Left kidney (tissue), 8 donors: ENCODE measurements at places on chromosomes 12 and 14.

GRCh38 chr14:104859900-104860299, 5.2 kb upstream of the CEP170B start:
- no peak for DNase-seq

GRCh38 chr12:52055731-52056711, 4.8 kb downstream of the NR4A1 start:
- DNase-seq, result no peak

- DNase-seq, result no peak
Measured at GRCh38 chr12:59632408-59632807, 36.6 kb downstream of the SLC16A7 start.

DNA sequence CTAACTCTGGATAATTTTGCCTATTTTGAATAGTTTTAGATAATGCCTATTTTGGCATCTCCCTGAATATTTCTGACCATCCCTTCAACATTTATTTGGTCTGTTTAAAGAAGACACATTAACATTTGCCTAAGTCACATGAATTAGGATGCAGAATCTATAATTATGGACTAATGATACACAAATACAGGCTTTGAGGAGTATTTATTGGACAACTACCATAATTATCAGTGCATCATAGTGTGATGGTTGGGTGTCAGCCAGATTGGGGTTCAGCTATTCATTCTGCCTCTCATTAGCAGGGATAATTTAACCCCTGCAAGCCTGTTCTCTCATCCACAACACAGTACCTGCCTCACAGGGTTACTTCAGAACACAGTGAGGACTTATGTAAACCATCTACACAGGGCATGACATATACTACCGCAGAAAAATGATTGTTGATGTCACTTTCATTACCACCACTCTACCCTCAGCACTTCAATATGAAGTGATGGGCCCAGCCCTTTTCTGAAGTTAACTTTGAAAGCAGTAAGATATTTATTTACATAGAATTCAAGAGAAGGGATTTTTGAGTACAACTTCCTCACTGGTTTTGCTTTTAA, 14.4 kb downstream of the PRKCH start:
- DNase-seq, result no peak

GRCh38 chr14:63938198-63939005, 85.6 kb downstream of the SYNE2 start:
- no peak for DNase-seq

DNA sequence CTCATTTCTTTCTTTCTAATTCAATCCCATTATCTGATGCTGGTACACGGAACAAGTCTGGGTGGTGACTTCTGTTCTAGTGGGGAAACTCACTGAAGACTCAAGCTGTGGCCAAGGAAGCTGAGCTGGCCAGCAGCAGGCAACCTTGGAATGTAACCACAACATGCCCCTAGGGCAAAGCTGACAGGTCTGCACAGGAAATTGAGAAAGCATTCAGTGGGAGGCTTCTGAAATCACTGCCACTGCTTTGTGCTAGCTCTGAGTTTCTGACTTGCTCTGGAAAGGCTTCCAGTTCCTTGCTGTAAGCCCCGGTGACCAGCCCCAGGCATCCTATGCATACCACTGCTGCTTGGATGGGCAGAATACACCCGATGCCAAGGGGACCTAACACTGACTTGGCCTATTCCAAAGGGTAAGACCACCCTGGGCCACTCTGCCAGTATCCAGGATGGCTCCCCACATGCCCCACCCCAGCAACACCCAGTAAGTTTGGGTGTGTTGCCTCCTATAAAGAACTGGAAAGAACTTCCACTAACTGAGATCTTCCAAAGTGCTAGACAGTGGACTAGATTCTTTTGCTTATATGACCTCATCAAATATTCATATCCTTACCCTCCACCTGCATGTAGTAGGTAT, 84.5 kb upstream of the CDKN3 start:
- DNase-seq, result no peak

GRCh38 chr12:5187136-5187535, 143.5 kb downstream of the KCNA5 start:
- no peak for DNase-seq

DNA sequence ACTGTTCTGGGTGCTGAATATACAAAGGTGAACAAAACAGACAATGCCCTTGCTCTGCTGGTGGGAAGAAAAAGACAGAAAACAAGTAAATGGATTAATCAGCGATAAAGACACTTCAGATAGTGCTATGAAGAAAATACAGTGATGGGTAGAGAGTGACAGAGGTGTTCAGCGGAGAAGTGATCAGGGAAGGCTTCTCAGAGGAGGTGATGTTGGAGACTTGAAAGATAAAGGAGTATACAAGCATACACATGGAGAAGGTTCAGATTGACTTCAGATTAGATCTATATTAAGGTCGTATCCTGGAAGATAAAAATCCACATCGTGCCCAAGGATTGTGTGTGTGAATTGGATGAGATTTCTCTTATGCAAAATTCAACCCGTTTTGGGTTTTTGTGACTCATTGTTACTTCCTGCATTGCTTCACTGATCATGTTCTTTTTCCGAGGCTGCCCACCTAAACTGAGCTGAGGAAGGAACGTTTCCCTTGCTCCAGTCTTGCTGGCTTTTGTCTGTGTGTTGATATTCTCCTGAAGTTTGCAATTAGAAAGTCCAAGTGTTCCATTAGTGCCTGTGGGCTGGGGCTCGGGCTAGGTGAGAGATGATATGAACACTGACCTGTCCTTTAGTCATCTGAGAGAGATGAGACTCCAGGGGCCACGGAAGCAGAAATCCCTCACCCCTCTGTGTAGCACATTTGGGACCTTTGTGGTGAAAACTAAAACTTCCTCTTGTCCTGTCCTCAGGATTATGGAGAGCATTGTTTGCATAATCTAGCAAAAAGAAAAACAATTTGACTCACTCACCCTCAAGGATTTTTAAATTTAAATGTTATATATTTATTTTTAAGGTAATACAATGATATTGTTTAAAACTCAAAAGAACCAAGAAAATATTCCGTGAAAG, 27.6 kb downstream of the PLXNC1 start:
- DNase-seq, result no peak

DNA sequence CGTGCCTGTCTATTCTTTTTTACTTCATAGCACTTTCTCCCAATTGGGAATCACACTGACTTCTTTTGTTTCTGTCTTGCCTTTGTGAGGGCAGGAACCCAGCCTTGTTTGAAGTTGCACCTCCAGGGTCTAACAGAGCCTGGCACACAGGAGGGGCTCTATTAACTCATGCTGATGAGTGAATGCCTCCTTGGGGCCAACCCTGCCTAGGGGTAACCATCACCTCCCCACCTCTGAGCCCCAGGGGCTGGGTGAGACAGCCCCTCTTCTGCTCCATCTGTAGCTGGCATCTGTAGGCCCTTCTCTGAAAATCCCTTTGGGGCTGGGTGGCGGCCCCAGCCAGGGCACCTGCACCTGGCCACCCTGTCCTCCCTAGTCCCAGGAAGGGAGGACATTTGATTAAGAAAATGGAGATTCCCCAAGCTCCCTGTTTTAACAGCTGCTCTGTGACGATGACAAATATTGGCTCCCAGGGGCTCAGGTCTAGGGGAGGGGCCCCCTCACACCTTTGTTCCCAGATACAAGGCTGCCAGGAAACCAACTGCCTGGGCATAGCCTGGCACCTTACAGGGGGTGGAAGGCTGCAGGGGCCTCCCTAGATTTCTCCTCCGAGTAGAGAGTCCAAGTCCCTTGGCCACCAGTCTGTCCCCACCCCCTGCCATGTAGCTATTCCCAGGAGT, 11.8 kb downstream of the TAMALIN start:
- no peak for DNase-seq

GRCh38 chr12:75632442-75632841, 121.0 kb upstream of the KRR1 start:
- no peak for DNase-seq

GRCh38 chr12:47035484-47035883, 43.9 kb upstream of the PCED1B start:
- DNase-seq, result no peak

- DNase-seq, result no peak
Measured at GRCh38 chr12:68866950-68867349, 59.0 kb downstream of the MDM2 start.

DNA sequence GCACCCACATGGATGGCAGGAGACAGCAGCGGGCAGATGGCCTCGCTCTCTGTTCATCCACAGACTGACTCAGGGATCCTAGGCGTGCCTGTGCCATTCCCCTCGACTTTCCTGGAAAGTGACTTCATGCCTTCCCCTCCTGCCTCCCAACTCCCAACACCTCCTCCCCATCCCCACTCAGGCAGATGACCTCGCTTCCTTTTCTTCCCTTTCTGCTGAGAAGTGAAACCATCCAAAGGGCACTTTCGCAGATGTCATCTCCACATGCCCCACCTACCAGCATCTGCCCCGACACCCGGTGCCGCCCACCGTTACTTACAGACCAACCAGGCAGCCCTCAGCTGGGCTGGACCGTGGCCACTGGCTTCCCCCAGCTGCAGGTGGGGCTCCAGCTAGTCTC, 29.6 kb downstream of the BEGAIN start:
- no peak for DNase-seq

- no peak for DNase-seq
Measured at GRCh38 chr12:94012071-94012470, 136.3 kb upstream of the PLXNC1 start.

- no peak for DNase-seq
Measured at GRCh38 chr14:96445844-96446710, 54.1 kb downstream of the AK7 start.

DNA sequence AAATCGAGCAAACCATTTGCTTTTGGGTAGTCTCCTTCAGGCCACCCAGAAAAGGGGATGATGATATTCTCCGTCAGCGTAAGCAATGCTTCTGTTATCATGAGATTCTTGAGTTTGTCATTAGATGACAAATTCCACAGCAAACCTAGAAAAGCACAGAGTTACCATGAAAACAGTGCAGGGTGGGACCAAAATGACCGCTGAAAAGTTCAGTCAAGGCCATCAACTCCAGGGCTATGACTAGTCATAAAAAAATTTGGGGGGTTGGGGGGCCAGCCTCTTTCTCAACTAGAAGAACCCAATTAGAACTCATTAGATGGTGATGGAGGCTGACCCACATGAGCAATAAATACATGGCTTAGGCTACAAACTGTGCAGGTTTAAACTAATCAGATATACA, 55.5 kb downstream of the PKP2 start:
- DNase-seq, result no peak

DNA sequence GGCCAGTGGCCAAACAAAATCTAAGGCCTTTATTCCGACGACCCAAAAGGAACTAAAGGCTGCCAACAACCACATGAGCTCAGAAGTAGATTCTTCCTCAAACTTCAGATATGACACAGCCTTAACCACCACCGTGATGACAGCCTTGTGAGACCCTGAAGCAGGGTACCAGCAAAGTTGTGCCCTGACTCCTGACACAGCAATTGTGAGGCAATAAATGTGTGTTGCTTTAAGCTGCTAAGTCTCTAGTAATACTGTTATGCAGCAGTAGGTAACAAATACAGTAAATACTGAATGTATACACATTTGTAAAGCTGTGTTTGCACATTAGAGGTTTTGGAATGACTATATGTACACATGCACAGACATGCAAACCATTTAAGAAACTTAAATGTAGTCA, 10.7 kb upstream of the SLC6A13 start:
- no peak for DNase-seq

- no peak for DNase-seq
Measured at GRCh38 chr12:116924558-116925453, 14.1 kb downstream of the FBXW8 start.

DNA sequence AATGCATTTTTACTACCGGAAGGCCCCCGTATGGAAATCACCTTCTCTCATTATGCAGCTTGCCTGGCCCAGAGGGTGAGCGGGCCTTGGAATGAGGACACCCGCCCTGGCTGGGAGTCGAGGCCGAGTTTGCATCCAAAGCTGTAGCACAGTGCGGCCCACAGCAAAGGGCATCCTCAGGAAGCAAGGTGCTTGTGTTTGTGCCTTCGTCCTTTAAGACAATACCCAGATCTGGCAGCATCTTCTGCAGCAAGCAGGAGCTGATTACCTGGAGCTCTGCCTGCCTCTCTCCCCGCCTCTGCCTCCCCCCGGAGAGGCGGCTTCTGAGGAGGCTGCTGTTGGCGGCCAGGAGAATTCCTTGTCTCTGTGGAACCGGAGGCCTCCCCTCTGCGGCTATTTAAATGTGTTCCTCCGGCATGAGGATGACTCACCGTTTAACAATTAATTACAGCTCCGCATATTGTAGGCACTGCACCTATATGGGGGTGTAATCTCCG, 145.3 kb downstream of the CACNA1C start:
- DNase-seq, result no peak
